ENCODE measurements at places on chromosomes 7 and 10.

GRCh38 chr7:42677751-42678699 is 233.8 kb downstream of the C7orf25 start:
- no peak for DNase-seq

DNA sequence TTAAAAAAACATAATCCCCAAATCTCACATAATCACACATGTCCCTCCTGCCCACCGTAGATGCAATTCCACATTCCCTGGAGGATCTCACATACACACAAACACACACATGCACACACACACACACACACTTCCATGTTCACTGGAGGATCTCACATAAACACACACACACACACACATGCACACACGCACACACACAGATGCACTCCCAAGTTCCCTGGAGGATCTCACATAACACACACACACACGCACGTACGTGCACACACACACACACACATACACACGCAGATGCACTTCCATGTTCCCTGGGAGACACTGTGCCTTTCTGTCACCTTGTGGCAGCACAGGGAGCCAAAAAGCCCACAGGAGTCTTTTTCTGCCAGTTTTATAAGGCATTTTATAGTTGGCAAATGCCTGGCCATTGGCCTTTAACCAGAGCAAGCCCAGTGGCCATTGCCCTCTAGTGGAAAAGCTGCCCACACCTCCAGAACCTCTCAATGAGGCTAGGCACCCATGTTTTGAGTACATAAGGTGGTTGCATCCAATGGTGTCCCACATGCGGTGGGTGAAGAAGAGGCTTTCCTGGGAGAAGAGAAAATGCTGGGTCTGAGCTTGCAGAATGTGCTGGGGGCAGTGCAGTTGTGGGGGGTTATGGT is 115.4 kb upstream of the ACBD5 start:
- no peak for DNase-seq

DNA sequence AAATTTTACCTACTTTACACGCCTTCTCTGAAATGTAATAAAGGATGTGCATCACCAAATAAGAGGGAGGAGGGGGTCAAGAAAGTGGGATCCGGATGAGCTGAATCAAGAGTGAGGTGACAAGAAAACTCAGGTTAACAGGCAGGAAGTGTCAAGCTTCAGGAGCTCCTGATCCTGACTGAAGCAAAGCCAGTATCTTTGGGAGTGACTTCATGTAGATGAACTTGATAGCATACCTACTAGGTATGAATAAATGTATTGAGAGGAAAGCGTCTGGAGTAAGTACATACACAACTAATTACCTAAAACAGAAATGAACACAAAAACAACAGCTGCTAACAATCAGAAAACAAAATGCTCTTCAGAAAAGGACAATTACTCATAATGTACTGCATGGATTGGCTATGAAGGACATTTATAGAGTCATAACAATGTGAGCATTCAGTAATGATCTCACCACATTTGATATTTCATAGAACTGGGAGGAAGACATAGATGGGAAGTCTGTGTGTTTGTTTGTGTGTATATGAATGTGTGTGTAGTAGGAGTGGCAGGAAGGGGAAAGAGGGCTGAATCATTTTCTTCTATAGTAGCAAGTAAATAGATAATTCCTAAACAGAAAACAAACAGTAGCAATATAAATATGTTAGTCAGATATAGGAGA is 29.4 kb downstream of the PRKG1 start:
- no peak for DNase-seq

GRCh38 chr10:133187091-133187905 is 27.3 kb downstream of the KNDC1 start:
- DNase-seq: no peak

DNA sequence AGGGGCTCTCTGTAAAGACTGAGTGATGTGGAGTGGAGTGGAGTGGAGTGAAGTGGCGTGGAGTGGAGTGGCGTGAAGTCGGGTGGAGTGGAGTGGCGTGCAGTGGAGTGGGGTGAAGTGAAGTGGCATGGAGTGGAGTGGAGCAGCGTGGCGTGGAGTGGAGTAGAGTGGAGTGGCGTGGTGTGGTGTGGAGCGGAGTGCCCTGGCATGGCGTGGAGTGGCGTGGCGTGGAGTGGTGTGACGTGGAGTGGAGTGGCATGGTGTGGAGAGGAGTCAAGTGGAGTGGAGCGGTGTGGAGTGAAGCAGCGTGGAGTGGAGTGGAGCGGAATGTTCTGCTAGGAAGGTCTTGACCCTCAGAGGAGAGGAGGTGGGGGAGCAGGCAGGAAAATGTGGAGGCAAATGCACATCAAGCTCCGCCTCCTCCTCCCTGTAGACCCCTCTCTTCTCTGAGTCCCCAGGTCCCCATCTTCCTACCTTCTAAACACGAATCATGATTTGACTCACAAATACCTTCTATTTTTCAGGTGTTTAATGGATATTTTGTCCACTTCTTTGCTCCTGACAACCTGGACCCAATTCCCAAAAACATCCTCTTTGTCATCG is 19.9 kb downstream of the ITIH2 start:
- DNase-seq: no peak

DNA sequence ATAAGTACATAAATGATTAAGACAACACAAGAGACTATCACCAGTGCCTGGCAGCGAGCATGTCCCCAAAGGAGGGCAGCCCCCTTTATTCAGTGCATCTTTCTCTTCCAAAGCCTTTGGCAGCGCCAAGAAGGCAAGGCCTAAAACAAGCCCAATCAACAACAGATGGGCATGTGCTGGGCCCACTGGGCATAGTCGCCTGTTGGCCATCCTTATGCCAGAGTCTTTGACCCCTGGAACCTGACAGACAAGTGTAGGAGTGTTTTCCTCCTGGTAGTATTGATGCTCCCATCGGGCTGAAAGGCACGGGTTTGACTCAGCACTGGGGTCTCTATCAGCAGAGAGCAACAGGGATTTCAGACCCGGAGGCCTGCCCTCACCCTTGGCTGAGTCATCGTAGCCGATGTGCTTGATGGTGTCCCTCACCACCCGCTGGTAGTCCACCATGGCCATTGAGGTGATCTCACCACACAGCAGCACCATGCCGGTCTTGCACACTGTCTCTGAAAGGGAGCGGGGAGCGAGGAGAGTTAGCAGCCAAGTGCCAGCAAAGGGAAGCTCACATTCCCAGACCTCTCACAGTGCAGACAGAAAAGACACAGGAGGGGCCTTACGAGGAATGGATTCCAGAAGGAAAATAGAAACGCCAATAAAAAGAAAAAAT is 5.8 kb downstream of the MAT1A start:
- DNase-seq: no peak

GRCh38 chr10:103843045-103843444 is 12.3 kb downstream of the SH3PXD2A start:
- no peak for DNase-seq

DNA sequence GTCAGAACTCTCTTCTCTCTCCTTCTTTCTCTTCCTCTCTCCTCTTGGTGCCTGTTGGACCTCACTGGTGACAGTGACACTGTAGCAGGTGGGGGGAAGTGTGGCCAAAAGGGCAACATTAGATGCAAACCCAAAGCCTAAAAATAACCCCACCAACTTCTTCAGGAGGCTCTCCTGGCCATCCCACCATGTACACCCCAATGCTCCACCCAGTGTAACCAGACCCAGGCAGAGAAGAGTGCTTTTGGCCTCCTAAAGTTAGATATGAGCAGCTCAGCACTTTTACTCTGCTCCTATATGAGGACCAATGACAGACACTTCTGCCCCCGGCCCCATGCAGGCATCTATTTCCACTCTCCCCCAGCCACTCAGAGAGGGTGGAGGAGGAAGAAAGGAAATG is 5.5 kb downstream of the MYOZ1 start:
- DNase-seq: no peak

- DNase-seq: peak; percentile 5
Measured at GRCh38 chr10:90751107-90751997, 106.5 kb downstream of the HTR7 start.

DNA sequence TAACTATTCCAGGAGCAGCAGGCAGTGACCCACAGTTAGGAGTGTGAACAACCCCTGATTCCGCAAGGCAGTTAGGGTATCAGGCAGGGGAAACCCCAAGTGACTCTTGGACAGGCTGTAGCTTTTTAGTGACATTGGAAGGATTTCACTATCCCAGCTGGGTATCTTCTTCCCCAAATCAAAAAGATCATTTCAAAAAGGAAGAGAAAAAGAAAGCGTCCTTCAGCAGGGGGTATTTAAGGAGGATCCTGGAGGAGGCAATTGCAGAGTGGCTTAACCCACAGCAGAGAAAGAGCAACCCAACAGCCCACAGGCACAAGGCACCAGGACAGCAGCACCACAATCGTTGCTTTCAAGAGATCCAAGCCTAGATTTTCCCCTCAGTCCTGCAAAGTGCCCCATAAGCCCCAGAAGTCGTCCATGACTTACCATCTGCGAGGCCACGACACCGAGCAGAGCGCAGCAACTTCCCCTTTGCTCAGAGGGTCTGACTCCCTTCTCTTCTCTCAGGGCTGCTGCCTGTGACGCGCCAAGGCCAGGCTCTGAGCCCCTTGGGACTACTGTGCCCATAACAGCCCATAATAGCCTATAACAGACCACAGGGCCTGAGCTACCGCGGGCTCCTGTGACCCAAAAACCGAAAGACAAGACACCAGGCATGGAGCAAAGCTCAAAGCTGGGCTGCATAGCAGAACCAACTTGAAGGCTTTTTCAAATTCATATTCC is 19.8 kb downstream of the PIK3AP1 start:
- DNase-seq: no peak

DNA sequence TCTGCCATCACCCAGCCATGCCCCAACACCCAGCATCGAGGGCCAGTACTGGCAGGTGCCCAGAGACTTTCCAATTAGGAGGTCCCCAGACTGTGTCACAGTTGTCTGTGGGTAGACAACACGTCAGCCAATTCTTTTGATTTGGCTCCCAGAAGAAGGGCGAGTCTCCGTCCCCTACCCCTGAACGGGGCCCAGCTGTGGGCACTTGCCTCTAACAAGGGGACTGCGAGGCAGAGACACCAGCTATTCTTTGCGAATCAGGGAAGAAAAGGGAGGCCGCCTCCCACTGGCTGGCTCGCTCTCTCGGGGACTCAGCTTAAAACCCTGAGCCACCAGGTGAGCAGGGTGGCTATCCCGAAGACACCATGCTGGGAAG is 167.3 kb downstream of the USP6NL start:
- no peak for DNase-seq

DNA sequence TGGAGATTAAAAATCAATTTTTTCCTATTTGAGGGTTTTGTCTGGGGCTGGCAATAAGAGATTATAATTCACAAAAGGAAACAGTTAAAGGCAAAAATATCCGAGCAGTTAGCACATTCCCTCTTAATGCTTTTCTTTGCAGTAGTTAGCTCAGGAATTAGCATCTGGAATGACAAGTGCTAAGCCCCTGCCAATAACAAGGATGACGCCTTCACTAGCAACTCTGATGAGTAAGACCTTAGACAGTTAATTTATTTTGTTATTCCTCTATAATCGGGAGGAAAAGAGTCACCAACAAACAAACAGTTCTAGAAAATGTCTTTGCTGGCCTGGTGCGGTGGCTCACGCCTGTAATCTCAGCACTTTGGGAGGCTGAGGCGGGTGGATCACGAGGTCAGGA is 151.3 kb downstream of the TRIL start:
- DNase-seq: no peak

DNA sequence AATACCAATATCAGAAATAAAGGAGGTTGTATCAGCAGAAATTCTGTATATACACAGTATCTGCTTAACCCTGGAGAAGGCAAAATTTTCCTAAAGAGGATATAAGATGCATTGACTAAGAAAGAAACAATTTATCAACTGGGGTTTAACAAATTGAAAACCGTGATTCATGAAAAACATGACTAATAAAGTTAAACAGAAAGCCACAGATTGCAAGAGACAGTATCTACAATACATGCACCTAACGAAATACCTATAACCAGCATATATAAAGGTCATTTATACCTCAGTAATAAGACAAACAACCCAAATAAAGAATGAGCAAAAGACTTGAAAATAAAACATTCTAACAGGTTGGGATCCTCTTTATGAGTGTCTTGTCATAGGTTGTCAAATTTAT is 101.8 kb downstream of the IQUB start:
- DNase-seq: no peak

DNA sequence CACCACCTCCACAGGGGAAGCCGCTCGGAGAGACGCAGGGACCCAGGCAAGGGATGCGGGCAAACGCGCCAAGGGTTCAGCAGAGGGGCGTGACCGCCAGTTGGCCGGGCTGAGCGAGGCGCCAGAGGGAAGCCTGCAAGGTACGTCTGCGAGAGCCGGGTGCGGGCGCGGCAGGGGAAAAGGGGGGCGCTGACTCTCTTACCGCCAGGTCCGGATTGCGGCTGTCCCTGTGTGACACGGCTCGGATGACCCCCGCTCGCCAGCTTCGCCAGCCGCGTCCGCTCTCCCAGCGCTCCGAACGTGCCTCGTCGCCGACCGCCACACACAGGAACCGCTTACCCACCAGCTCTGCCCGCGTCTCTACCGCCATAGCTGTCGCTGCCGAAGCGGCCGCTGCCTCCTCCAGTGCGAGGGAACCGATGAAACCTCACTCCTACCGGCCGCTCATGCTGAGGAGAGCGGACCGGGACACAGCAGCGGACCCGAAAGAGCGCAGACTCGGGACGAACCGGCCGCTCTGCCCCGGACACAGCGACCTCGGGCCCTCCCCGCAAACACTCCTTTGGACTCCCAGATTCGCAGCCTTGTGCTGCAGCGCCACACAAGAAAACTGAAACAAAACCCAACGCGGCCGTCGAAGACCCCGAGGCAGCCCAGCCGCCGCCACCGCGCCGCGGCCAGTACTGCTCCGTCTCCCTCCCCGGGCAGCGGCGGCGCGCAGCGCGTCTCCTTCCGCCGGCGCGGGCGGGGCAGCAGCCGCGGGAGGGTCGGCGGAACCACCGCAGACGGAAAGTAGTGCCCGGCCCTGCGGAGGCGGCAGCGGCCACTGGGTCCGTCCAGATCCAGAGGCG is at the start of gene JMJD1C:
Gene JMJD1C, minus strand, starts transcription at position 685 of the 851 bp plus-strand sequence. Its CDS starts 315 bp downstream, at position 370.
- DNase-seq: peak; percentile 45

DNA sequence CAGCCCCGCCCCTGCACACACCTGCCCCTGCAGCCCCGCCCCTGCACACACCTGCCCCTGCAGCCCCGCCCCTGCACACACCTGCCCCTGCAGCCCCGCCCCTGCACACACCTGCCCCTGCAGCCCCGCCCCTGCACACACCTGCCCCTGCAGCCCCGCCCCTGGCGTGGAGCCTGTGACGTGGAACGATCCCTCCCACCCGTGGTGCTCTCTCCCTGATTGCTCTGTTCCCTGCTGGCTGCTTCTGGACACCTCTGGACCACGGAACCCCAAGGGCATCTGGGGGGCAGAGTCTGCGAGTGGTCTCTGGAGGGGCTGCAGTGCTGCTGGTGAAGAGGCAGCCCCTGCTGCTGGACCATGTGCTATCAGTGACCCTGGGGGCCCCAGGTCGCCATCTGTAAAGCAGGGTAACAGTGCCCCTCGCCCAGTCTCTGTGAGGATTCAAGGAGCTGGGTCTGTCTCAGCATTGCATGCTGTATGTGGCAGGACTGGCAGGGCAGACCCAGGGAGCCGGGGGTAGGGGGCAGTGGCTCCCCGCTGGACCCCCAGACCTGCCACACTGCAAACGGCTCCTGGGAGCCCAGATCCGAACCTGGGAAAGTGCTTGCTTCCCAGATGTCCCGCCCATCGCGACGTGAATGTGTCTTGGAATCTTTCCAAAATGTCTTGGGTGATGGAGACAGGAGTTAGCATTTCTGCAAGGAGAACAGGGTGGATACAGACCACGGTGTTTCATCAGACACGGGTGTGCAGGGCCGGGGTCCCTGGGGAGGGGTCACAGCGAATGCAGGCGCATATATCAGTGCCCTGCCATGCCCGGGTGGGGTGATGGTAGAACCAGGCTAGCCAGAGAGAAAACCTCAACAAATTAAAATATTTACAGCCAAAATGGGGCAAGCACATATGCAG is 27.9 kb upstream of the NKX6-2 start:
- no peak for DNase-seq

- DNase-seq: no peak
Measured at GRCh38 chr10:69802424-69803161, 887 bp downstream of the COL13A1 start.

GRCh38 chr7:139394540-139394939 is 34.8 kb downstream of the LUC7L2 start:
- DNase-seq: no peak

Measured in effector memory CD4-positive, alpha-beta T cell (primary cell).